ENCODE measurements at places on chromosomes 16 and 17.

DNA sequence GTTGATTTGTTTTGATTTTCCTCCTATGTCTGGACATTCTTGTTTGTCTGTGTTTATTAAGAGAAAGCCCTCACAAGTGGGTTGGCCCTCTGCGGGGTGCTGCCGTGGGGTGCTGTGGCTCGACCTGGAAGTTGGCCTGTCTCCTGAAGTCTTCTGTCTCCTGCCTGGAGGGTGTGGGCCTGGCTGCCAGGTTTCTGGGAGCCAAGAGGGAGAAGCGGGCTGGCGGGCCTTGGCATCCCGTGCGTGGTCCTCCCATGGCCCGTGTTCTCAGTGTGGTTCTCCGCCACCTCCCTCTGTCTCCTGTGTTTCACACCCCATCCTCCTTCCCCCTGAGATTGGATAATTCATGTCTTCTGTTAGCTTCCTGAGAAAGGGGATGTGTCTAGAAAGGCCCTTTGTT lies 69.6 kb downstream of the RNF213 start:
- DNase-seq = no peak

DNA sequence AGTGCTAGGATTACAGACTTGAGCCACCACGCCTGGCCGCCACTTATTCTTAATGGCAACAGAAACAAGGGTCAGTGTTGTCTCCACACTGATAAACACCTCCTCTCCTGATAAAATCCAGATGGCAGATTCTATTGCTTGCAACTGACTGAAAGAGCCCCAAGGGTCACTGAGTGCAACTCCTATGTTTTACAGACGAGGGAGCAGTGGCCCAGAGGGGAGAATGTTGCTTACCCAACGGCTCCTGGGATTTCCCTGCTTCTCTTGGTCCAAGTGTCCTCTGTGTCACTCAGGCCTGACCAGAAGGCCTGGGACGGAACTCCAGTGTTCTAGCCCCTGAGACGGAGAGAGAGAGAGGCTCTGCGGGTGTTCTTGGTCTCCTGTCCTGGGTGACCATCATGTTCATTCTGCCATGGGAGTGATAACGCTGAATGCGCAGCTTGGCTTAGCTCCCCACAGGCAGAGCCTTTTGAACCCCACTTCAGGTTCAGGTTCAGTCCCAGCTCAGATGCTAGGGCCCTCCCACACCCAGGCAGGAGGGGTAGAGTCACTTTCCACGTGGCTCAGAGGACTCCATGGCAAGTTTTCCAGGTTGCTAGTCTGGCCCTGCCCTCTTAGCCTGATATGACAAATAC lies 77.3 kb upstream of the NLRP1 start:
- DNase-seq = no peak

GRCh38 chr16:78562111-78562510 lies 462.7 kb downstream of the WWOX start:
- DNase-seq = no peak

GRCh38 chr17:48128400-48128799 lies 20.8 kb downstream of the SNX11 start:
- no peak for DNase-seq

DNA sequence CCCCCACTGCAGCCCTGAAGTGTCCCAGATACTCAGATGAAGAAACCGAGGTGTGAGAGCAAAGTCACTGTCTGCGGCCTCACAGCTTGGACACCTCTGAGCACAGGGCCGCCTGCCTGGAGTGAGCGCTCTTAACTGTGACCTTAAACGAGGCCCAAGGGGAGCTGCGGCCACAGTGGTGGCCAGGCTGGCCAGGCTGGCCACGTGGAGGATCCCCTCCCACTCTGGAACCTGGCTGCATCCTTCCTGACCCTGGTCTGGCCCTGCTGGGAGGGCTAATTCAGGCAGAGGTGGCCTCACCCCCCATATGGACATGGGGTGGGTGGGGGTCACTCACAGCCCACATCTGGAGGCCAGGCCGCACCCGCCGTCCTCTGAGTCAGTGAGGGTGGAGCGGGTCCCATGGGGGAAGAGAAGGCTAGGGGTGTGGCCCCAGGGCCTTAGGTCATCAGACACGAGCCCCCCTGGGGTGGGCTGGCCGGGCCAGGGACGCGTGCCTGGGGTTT lies 6.6 kb downstream of the VASN start:
- peak; percentile 86 for DNase-seq

Measured in AG10803 (cell line).